Fibroblast of mammary gland (primary cell): ENCODE measurements at places on chromosomes 5 and 9.
A peak's percentile ranks its signal among the peaks of the same experiment; 100 is the strongest.

DNA sequence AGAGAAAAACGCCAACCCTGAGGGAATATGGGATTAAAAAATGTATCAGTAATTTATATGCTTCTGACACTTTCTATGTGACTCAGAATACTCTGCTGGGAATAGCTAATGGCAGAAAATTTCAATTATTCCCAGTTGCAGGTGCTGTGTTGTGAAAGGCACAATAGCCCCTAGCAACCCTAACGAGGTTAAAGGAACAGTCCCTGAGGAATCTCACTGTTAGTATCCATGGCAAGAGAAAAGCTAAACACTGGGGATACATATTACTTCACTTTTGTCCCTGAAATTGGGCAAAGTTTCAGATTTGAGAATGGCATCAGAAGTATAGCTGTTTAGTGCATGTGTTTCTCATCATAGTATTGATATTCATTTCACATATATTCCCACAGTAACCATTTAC lies 555.0 kb downstream of the RAB3C start:
- DNase-seq = peak; percentile 25

DNA sequence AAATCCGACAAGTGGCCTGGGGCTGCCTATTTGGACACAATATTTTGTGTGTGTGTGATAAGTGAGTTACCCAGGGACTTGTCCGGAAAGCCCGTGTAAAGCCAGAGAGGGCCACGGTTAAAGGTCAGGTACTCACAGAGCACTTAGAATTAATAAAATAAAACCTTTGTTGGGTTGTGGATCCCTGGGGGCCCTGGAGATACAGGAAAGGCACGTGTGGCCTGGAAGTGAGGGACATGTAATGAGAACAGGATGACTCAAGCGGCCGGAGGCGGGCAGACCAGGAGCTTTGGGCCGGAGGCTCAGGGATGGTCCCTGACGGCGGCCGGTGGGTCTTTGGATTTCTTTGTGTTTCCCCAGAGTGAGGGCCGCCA lies 1.0 kb downstream of the DMRT2 start:
- peak; percentile 18 for DNase-seq

DNA sequence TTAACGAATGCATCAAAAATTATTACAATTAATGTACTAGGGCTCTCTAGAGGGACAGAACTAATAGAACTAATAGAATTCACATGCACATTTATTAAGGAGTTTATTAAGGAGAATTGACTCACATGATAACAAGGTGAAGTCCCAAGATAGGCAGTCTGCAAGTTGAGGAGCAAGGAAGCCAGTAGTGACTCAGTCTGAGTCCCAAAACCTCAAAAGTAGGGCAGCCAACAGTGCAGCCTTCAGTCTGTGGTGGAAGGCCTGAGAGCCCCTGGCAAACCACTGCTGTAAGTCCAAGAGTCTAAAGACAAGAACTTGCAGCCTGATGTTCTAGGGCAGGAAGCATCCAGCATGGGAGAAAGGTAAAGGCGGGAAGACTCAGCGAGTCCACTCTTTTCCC lies 633.8 kb downstream of the SEMA5A start:
- peak; percentile 72 for DNase-seq

- DNase-seq = no peak
Observed at GRCh38 chr5:150313921-150314716, 11.4 kb upstream of the ARSI start.

GRCh38 chr9:101018467-101018866 lies 10.1 kb upstream of the PLPPR1 start:
- DNase-seq = no peak

- DNase-seq = peak; percentile 8
Observed at GRCh38 chr5:97628807-97629206, 445.8 kb upstream of the RIOK2 start.

DNA sequence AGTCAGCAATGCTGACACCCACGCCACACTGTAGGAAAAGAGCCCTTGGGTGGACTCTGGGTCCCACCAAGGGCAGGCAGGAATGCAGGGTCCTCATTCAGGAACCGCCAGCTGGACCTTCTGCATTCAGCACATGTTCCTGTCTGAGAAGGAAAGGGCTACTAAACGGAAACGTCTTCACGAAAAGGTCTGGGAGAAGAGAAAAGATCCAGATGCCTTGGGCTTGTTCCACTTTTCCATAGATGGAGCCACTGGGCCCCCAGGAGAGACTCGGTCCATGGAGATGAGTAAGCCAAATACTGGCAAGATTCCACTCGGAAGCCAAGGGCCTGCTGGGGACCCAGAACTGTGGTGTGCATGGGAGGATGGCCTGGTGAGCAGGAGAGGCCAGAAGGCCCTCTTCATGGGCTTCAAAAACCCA lies 38.4 kb downstream of the LHFPL2 start:
- DNase-seq = peak; percentile 94

- no peak for DNase-seq
Observed at GRCh38 chr5:132411304-132412013, 41.9 kb downstream of the SLC22A5 start.

GRCh38 chr9:70012569-70012968 lies 31.1 kb upstream of the MAMDC2 start:
- DNase-seq = no peak

GRCh38 chr9:3946840-3947587 lies 352.9 kb downstream of the GLIS3 start:
- no peak for DNase-seq

- no peak for DNase-seq
Observed at GRCh38 chr9:121909111-121909510, 184.0 kb downstream of the TTLL11 start.

DNA sequence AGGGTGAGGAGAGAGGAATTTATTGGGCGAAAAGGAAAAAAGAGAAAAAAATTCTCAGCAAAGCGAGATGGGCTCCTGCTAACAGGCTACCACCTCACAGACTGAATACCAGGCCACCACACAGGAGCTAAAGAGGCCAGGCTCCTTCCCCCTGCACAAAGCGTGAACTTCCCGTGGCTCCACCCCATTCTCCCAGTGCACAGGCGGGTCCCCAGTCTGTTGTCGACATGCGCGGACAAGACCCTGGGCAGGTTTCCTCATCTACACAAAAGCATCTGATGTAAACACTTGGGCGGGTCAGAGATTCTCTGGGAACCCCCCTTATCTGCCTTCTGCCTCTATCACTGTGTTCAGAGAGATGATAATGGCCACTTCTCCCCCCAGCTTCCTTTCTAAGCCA lies 34.2 kb downstream of the IL31RA start:
- no peak for DNase-seq

DNA sequence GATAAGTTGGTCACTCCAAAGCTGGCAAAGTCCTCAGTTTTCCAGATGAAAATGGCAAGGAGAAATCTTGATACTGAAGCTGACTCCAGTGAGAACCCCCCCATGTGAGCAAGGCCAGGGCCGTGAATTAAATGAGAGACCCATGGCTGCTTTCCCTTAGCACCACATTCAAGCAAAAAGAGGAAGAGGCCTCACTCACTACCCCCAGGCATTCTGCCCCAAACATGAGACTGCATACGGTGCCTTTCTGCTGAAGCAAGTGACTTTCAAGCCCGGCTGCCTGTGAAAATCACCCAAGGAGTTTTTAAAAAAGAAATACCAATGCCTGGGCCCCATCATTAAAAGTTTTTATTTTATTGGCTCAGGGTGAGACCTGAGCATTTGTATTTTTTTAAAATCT lies 66.9 kb downstream of the TMEM252 start:
- no peak for DNase-seq

DNA sequence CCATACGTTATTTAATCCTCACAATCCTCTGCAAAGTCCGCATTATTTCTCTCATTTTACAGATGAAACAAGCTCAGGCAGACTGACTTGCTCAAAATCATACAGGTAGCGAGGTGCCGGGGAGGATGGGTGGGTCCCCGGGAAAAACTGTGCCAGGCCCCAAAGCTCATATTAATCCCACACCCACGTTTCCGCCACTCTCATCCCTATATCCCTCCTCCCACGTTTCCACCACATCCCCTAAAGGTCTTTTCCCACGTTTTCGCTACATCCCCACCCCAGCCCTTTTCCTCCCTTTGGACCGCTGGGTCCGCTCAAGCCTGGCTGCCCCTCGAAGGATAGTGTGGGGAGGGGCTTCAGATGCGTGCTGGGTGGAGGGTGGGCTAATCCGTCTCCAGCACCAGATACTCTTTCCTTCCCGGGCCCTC lies 434 bp upstream of the FSD1L start:
- DNase-seq = peak; percentile 14

GRCh38 chr5:20683241-20683940 lies 695.4 kb upstream of the CDH18 start:
- DNase-seq = no peak

- peak; percentile 78 for DNase-seq
Observed at GRCh38 chr5:74063821-74064220, 437.8 kb downstream of the ARHGEF28 start.

GRCh38 chr9:109098171-109098959 lies 21.4 kb downstream of the TMEM245 start:
- peak; percentile 85 for DNase-seq

GRCh38 chr5:140025736-140026135 lies 17.4 kb downstream of the NRG2 start:
- DNase-seq = no peak

DNA sequence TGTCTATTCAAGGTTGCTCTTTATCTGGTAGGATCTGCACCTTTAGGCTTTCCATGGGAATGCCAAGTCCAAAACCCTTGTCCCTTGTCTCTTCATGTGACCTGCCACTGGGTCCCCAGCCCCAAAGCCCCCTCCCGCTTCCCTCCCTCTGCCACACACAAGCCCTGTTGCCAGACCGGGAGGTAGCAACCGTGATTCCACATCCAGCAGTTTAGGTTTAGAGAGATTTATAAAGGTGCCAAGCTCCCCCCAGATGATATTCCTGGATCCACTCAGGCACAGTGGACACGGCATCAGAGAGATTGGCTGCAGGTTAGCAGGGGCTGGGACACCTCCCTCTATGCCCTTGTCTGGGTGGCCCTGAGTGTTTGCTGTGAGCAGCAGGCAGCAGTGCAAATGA lies 504.7 kb downstream of the CCDC171 start:
- DNase-seq = no peak

DNA sequence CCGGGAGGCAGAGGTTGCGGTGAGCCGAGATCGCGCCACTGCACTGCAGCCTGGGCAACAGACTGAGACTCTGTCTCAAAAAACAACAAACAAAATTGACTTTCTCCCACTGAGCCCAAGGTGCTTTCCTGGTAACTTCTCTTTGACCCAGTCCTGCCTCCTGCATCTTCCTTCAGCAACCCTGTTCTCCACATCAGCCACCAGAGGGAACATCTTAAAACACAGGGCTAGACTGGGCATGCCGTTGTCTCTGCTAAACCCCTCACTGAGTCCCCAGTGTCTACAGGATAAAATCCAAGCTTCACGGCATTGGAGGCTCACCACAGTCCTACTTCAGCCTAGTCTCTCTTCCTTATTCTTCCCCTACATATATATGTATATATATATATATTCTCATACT lies 39.8 kb upstream of the KCNMB1 start:
- DNase-seq = peak; percentile 29

DNA sequence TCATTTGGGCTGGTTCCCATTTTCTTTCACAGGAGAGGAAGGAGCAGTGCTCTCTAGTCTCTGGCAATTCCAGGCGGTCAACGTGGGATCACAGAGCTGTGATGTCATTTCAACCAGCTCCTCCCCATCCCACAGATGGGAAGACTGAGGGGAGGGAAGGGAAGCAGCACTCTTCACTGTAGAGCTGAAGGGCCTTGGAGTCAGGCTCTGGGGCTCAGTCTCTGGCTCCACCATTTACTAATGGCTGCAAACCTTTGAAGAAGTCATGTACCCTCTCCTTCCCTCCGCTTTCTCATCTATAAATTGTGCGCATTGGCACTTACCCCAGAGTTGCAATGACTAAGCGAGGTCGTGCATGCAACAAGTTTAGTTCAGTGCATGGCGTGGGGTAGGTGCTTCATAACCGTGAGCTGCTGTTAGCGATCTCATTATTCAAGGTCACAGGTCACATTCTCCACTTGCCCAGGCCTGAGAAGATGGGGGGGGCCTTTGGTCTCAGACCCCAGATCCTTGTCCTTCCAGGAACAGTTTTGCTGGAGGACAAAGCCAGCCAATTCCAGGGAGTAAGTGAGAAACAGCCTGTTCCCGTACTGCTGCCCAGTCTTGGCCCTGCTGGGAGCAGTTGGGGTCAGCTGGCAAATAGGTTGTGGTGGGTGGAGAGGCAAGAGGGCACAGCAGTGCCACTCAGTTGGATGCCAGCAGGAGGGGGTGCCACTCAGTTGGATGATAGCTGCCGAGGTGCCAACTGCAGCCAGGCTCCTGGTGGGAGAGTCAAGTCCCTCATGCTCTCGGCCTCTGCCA lies 136.7 kb downstream of the RGS3 start:
- DNase-seq = peak; percentile 81

- no peak for DNase-seq
Observed at GRCh38 chr9:94792511-94792910, 66.0 kb downstream of the AOPEP start.

- no peak for DNase-seq
Observed at GRCh38 chr9:36848946-36849345, 185.1 kb downstream of the PAX5 start.

DNA sequence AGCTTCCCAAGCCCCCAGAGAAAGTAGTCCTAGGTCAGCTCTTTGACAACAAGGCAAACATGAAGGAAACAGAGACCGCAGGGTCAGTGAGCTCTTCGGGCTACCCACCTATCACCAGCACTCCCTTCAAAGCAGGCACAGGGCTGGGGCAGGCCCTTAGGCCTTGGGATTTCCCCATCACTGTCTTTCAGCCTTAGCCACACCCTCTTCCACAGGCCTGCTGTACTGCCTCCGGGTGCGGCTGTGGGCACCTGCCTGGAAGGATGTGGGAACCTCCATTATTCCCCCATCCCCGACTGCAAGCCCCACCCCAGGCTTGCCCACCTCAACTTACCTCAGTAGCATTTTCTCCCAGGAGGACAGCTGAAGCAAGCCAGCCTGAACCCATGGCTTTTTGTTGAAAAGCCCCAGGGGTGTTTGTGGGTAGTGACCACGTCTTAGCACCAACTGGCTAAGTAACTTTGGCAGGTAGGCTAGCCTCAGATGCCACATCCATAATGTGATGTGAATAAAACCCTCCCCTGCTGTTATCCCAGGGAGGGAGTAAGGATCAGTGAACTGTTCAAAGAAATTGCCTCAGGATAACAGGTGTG lies 100.2 kb downstream of the PIK3R1 start:
- no peak for DNase-seq
